ENCODE measurements at places on chromosomes 11 and 22.

- no peak for DNase-seq
Measured at GRCh38 chr22:19996694-19997384, 19.8 kb downstream of the ARVCF start.

- no peak for DNase-seq
Measured at GRCh38 chr11:61917334-61918109, at the start of gene RAB3IL1. TSS of gene RAB3IL1 (minus strand) at chr11:61917566. CDS start at chr11:61917367, 199 bp downstream.

GRCh38 chr11:45856044-45856468, 8.8 kb downstream of the CRY2 start:
- DNase-seq: no peak

GRCh38 chr22:37225481-37225880, 13.2 kb upstream of the SSTR3 start:
- no peak for DNase-seq

- DNase-seq: no peak
Measured at GRCh38 chr11:70078781-70079616, 882 bp downstream of the ANO1 start.
